ENCODE measurements at places on chromosomes 4 and X.
A peak's percentile ranks its signal among the peaks of the same experiment; 100 is the strongest.

DNA sequence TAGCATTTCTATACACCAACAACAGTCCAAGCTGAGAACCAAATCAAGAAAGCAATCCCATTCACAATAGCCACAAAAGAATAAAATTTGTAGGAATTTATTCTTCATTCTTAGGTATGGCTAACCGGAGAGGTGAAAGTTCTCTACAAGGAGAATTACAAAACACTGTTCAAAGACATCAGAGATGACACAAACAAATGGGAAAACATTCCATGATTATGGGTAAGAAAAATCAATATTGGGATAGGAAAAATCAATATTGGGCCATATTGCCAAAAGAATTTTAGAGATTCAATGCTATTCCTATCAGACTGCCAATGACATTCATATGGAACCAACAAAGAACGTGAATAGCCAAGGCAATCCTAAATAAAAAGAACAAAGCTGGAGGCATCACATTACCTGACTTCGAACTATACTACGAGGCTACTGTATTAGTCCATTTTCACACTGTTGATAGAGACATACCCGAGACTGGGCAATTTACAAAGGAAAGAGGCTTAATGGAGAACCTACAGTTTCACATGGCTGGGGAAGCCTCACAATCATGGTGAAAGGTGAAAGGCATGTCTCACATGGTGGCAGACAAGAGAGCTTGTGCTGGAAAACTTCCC, 49.1 kb downstream of the NCAPG start:
- no peak for DNase-seq

GRCh38 chrX:118536687-118537461, 41.3 kb downstream of the DOCK11 start:
- DNase-seq = no peak

DNA sequence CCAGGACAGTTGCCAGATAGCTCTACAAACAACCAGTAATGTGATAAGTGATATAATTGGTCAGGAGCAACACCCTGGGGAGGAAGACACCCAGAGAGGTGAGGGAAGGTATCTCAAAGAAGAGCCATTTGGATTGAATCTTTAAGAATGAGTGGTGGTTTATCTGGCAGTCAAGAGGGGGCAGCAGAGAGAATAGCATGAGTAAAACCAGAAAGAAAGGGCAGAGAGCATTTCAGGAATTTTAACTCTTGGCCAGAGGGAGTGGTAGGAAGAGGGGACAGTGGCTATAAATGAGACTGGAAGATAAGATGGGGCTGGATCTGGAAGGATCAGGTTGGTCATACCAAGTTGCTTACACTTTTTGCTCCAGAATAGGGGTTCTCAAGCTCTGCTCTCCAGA, 5.9 kb upstream of the SEPTIN6 start:
- no peak for DNase-seq

DNA sequence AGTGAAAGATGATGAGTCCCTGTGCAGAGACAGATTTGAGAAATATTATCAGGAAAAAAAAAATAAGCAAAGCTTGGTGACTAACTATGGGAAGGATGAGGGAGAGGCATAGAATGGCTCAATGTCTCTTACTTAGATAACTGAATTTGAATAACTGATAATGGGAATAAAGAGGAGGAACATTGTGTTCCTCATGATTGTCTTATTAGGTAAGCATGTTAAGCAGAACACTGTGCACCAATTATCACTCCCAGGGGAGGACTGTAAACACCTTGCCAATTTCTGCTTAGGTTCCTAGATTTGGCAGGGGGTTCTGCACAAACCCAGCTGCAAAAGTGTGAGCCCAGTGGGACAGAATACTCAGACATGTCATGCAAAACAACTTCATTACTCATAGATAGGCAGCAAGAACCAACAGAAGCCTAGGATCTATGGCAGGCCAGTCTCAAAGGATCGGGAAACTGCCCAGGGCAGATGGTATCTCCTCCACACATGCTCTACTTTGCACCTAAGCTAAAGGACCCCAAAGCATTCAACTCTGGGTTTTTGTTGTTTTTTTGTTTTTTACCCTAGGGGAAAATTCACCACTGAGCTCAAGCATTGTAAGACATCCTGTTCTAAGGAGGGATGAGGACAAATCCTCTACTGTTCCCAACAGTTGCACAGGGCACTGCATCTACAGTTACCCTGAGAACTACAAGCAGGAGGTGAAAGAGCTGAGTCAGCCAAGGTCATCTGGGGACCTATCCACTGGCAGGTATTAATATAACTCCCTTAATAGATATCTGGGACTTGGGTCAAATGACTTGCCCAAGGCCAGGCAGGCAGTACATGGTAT, 907.0 kb downstream of the RAPGEF2 start:
- no peak for DNase-seq

GRCh38 chrX:111337067-111337637, 66.9 kb upstream of the CAPN6 start:
- DNase-seq = no peak

- no peak for DNase-seq
These were observed 423.1 kb upstream of the INTU start for GRCh38 chr4:127209580-127210095.

GRCh38 chrX:130994671-130995070, 63.5 kb upstream of the ARHGAP36 start:
- no peak for DNase-seq

DNA sequence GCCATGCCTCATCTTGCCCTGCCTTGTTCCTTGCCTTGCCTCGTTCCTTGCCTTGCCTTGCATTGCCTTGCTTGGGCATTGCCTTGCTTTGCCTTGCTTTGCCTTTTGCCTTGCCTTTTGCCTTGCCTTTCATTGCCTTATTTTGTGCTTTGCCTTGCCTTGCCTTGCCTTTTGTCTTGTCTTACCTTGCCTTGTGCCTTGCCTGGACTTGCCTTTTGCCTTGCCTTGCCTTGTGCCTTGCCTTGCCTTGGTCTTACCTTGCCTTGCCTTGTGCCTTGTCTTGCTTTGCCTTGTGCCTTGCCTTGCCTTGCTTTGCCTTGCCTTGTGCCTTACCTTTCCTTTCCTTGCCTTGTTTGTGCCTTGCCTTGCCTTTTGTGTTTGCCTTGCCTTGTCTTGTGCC, 88.2 kb downstream of the TAB3 start:
- no peak for DNase-seq

- no peak for DNase-seq
These were observed 19.4 kb upstream of the TSPAN5 start for GRCh38 chr4:98677799-98678198.

GRCh38 chr4:42123071-42123644, 29.3 kb downstream of the BEND4 start:
- no peak for DNase-seq

DNA sequence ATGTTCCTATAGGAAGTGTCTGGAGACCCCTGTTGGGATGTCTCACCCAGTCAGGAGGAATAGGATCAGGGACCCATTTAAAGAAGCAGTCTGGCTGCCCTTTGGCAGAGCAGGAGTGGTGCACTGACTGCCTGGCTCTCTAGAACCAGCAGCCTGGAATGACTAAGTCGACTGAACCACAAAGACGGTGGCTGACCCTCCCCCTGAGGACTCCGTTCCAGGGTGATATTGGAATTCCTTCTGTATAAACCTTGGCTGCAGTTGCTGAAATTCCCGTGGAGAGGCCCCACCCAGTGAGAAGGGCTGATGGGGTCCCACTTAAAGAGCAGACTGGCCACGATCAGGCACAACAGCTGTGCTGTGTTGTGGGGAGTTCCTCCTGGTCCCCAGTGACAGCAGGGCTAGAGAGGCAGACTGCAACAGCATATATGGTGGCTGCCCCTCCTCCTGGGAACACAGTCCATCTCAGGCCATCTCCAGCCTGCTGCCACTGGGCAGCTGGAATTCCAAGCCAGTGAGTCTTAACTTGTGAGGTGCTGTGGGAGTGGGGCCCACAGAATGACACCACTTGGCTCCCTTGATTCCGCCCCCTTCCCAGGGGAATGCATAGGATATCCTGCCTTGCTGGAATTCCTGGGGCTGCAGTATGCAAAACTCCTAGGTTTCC, 41.8 kb upstream of the RLIM start:
- no peak for DNase-seq

DNA sequence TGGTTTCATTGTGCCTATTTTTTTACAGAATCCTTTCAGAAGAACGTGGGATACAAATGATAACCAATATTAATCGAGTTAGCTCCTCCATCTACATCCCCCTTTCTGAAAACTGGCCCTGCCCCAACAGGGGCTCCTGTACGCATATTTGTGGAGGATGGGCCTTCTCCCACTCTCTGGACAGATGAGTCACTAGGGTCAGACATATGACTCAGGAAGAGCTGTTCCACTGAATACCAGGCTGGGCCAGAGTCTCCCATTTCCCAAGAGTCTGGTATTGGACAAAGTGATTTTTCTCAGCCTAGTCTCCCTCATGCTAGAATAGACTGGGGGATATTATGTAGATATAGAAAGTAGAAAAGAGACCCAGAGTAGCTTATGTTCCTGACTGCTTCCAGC, 142.4 kb downstream of the TSPAN5 start:
- no peak for DNase-seq

- no peak for DNase-seq
These were observed 7.8 kb upstream of the SH3TC1 start for GRCh38 chr4:8191136-8191747.

DNA sequence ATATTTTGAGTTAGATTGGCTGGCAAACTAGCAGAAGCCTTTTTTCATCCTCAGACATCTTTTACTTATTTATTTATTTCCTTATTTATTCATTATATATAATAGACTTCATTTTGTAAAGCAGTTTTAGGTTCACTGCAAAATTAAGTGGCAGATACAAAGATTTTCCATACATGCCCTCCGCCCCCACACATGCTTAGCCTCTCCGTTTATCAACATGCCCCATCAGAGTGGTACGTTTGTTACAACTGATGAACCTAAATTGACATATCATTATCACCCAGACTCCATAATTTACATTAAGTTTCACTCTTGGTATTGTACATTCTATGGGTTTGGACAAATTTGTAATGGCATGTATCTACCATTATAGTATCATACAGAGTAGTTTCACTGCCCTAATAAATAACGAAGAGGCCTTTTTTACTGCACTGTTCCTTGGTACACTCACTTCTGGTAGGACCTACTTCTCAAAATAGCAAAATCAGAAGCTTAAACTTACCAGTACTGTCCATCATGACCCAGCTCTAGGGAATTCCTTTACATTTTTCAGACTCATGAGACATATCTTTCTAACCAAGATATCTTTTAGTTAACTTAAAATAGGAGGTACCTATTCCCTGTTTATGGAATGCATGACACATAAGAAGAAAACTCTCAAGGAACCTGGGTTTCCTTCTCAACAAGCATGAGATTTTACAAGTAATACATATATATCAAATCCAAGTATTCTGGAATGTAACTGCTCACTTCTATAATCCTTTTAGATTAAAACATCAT, 4.8 kb upstream of the TMPRSS11B start:
- peak; percentile 24 for DNase-seq

GRCh38 chr4:147360301-147360700, 120.6 kb upstream of the EDNRA start:
- DNase-seq = no peak

DNA sequence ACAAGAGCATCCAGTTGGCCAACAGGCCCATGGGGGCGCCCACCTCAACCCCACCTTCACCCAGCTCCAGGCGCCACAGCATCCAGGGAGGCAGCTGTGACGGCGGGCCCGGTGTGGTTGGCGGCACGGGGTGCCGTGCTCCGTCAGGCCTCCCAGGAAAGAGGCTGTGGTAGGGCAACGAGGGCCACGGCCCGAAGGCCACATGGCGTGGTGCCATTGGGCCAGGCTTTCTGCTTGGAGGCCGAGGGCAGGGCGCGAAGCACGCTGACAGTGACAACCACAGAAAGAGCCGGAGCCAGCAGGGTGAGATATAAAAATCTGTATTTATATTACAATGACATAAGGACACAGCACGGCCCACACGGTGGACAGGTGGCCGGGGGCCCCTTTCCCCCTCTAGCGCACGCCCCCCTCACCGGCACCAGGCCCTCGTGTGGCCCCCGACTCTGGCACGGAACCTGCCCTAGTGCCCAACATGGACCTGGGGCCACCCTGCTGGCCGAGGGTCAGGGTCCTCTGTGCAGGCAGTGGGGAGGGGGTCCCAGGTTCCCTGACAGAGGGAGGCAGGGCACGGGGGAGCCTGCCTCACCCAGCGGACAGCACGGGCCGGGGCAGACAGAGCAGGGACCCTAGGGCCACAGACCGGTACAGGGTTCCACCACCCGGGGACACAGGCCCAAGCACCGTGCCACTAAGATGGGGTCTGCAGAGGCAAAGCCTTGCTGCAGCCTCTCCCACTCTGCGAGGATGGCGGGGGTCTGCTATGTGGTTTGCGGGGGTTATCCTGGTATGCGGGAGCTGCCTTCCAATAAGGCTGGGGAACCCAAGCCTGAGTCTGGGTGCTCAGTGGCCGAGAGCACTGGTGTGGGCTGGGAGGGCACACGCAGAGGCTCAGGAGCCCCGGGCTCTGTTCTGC, 5.5 kb upstream of the HAUS3 start:
- DNase-seq = no peak

DNA sequence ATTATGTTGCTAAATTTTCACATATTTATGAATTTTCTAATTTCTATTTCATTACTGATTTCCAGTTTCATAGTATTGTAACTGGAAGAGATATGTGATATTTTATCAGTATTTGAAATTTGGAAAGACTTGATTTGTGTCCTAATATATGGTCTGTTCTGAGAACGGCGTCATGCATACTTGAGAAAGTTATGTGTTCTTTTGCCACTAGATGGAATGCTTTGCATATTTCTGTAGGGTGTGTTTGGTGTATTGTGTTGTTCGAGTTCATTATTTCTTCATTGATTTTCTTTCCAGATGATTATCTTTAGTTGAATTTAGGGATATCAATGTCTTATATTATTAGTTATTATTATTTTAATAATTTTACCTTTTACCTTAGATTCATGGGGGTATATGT, 110.6 kb upstream of the ITM2A start:
- no peak for DNase-seq

DNA sequence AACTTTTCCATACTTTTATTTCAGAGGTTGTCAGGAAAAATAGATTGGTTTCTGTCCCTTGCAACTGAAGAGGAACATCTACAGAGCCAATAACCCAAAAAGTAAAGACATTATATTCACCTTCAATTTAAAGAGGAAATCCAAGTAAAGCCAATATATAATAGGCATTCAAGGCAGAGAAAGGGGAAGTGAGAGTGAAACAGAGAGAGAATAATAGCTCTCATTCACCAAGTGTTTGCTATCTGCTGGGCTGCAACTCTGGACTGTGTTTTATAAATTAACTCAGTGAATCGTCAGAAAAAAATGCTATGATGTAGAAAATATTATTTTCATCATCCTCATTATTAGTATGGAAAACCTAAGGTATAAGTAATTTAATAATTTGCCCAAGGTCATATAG, 448.5 kb downstream of the TRAM1L1 start:
- no peak for DNase-seq

GRCh38 chr4:97646997-97647396, 496.3 kb downstream of the STPG2 start:
- DNase-seq = no peak

- peak; percentile 48 for DNase-seq
These were observed 253.2 kb upstream of the RASGEF1B start for GRCh38 chr4:81724925-81725329.

GRCh38 chr4:47838445-47838844, 578 bp upstream of the CORIN start:
- DNase-seq = no peak

GRCh38 chr4:123312951-123313592, 83.5 kb upstream of the SPRY1 start:
- no peak for DNase-seq

GRCh38 chr4:118317691-118318090, 35.1 kb downstream of the PRSS12 start:
- DNase-seq = no peak
